Stimulated activated CD4-positive, alpha-beta T cell treated with anti-CD3 and anti-CD28 coated beads, TNF-alpha, amount 100 ng/mL, for 24 hours (primary cell): ENCODE measurements at places on chromosomes 11 and 22.

GRCh38 chr11:2359557-2359956 lies 17.6 kb upstream of the CD81 start:
- no peak for DNase-seq

DNA sequence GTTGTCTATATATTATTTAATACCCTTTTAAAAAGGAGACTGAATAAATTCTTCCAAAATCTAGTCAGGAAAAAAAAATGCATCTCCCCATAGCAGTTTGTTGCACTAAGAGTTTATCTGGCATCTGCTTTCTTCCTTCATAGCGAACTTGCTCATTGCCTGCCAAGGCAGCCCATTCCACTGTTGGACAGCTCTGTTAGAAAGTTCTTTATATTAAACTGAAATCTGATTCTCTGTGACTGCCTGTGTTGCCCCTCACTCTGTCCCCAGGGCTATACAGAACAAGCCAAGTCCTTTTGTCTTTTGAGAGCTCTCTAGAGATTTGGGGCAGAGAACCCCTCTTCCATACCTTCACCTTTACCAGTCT lies 3.3 kb upstream of the CHRDL2 start:
- no peak for DNase-seq

- no peak for DNase-seq
These were observed 222.6 kb upstream of the PITPNB start for GRCh38 chr22:28141614-28142013.

GRCh38 chr11:59756558-59756840 lies 1.3 kb downstream of the STX3 start:
- no peak for DNase-seq

- no peak for DNase-seq
These were observed 115.6 kb downstream of the FANCF start for GRCh38 chr11:22510010-22510409.

DNA sequence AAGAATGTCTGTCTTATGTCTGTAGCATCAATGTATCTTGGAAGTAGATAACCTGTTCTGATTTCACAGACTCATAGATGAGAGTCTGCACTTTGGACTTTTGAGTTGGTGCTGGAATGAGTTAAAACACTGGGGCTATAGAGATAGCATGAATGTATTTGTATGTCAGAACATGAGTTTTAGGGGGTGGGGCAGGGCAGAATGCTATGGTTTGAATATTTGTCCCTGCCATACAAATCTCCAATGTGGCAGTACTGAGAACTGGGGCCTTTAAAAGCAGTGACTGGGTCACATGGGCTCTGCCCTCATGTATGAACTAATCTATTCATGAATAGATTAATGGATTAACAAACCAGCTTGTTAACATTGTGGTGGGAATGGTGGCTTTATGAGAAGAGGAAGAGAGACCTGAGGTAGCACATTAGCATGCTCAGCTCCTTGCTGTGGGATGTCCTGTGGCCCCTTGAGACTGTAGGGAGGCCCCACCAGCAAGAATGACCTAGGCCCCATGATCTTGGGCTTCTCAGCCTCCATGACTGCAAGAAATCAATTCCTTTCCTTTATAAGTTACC lies 15.5 kb upstream of the OR52K1 start:
- no peak for DNase-seq

DNA sequence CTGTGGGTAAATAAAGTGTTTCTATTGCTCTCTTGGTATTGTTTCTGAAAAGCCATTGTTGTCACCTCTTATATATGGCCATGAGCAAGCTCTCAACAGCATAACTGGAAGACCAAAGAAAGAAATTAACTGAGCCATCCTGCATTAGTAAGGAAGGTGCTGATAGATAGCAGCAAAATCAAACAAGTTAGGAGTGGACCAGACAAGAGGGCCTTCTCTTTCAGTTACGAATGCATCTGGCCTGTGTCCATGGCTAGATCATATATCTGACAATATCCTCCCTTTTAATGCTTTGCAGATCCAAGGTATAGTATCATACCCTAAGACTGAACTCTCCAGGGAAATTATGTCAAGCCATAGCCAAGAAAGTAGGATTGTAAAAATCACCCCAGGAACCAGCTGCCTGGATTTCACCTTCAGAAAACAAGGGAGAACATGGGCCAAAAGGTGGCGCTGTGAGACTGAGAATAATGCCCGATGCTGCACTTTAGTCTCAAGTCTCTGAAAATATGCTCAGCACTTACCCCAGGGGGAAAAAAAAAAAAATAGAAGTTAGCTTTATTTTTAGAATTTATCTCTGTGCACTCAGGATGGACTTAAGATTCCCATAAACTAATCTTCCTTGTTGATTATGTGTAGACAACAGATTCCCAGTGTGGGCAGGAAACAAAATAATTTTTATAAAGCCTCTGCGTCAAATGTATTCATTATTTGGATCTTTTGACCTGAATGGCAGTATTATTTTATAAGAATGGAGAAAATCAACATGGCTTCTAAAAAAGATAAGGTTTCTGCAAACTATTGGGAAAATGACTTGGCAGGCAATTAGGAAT lies 415.1 kb downstream of the ETS1 start:
- peak; percentile 86 for DNase-seq

DNA sequence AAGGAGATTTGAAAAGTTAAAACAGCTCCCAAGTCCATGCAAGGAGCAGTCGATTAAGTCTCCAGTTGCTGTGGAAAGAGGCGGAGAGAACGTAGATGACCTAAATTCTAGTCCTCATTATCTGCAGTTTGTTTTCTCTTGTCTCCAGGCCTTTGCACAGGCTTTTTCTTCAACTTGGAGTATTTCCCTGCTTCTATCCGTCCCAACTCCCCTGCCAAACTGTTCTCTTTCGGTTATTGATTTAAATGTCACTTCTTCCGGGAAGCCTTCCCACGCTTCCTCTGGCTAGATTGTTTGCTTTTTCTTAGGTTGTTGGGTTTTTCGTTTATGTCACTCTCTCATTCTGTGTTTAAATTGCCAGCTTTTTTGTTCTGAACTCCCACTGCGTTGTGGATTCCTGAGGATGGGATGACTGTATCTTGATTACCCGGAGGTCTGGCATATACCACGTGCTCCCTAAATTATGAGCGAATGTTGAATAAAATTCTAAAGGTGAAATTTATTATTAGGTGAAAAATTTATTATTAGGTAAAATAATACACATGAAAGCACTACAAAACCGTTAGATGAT lies 463 bp downstream of the TMEM126B start:
- no peak for DNase-seq

DNA sequence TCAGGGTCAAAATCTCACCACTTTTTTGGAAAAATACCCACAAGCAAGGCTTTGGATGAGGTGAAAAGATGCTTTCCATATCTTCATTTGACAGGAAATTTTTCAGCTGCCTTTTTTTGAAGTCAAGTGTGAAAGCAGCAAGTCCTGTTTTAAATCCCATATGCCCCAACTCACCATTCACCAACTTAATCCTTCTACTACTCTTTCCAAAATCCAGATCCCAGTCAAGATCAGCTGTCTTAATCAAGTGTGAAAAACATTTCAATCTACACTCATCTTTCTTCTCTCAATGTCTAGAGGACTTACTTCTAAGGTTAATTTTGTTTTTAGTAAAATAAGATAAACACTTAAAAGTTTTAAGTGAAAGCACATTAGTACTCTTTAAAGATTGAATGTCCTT lies 128.4 kb upstream of the CEP126 start:
- no peak for DNase-seq

- no peak for DNase-seq
These were observed 532.1 kb downstream of the BUD13 start for GRCh38 chr11:116240710-116241109.

DNA sequence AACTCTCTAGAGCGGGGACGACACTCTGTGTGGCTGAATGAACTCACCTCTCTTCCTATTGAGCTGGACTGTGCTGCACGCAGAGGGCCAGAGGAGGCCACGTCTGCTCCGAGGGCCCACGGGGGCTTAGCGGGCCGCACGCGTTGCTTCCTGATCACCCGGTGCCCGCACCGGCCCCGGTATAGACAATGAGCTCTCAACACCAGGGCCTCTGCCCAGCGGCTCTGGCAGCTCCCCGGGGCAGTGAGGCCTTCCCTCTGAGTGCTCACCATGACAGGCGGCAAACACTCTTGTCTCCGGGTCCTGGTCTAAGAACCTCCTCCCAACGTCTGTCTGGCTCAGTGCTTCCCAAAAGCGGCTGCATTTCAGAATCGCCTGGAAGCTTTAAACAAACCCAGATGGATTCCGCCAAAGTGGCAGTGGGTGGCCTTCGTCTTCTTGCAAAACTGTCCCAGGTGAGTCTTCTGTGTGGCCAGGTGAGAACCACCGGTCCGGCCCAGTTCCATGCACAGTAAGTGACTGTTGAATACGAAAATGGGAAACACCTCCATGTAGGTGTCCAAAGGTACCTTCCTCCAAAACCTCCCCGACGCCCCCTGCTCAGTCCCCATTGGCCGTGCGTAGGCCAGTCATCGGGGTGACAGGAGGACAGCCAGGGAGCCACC lies 47.8 kb upstream of the CCND1 start:
- no peak for DNase-seq

DNA sequence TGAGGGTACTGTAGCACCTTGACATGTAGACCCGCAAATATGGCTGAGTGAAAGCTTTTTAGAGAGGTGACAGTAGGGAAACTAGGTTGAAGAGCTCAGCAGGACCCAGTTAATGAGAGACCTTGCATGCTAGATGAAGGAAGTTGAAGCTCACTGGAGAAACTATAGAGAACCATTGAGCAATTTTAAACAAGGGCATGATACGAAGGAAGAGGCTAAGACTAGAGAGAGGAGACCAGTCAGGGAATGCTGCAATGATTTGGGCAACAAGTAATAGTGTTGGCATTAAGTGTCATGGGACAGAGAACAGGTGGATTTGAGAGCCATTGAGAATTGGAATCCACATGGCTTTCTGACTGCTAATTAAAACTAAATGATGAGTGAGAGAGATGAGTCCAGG lies 4.1 kb downstream of the OLFML1 start:
- no peak for DNase-seq

DNA sequence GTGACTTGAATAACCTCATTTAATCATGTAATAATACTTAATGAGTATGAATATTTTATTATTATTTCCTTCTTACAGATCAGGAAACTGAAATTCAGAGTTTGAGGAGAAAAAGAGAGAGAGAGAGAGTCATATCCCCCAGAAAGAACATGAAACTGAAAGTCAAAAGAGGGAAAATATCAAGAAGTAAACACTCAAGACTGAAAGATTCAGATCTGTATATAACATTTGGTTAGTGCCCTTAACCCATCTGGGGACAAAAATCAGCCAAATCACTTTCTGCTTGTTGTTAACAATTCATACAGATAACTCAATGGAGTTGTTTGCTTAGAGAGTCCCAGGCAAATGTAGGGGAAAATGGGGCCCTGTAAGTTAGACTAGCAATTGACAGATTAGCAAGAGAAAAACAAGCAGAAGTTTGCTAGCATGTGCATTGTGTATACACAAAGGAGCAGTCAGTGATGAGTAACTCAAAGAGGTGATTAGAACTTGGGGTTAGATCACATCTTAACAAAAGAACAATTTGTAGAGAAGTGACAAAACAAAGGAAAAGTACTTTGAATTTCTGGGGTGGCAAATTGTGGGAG lies 25.9 kb upstream of the MMP13 start:
- DNase-seq = no peak

DNA sequence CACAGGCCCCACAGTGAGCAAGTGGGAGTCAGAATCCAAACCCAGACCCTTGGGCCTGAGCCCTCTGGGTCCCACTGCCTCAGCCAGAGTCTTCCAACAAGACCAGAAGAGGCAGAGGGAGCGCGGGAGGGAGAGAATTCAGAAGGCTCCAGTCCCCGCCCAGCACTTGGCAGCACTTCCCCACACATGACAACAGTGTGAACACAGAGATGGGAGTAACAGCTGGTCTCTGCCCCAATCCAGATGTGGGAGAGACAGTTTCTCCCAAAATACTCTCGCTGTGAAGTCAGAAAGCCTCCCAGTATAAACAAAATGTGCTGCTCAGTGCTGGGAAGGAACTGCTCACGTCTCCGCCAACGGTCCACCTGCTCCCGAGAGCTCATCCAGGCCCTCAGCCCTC lies 219.9 kb downstream of the MN1 start:
- no peak for DNase-seq

GRCh38 chr11:125165111-125165842 lies 726 bp downstream of the PKNOX2 start:
- no peak for DNase-seq

- no peak for DNase-seq
These were observed 44.2 kb downstream of the ARFGAP2 start for GRCh38 chr11:47132490-47132889.

- DNase-seq = no peak
These were observed 24.8 kb downstream of the FAM118A start for GRCh38 chr22:45334528-45334927.

- no peak for DNase-seq
These were observed 47.8 kb downstream of the PPP2R1B start for GRCh38 chr11:111718436-111718835.

DNA sequence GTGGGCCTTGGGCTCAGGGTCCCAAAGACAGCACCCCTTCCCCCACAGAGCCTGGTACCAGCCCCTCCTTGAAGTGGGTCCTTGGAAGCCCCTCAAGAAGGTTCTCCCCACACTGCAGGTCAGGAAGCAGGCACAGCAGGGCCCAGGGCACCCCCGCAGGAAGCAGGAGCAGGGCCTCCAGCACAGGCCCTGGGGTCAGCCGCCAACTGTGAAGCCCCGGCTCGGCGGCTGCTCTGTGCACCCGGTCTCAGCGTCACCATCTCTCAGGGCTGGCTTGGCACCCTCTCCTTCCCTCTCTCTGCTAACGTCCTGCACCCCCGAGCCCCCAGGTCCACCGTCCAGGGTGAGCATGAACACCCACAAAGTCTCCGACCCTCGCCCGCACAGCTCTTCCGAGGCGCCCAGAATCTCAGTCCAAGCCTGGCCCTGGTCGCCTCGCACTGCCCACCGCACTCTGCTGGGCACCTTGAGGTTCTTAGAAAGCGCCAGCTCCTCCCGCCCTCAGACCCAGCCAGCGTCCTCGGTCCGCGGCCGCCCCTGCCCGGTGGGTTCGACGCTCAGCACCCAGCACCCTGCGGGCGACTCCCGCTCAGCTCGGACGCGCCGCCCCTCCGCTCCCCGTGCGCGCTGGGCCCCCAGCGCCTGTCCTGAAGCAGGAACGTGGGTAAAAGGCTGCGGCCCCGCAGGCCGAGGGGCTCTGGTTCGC lies 1.4 kb upstream of the SIGIRR start:
- no peak for DNase-seq

DNA sequence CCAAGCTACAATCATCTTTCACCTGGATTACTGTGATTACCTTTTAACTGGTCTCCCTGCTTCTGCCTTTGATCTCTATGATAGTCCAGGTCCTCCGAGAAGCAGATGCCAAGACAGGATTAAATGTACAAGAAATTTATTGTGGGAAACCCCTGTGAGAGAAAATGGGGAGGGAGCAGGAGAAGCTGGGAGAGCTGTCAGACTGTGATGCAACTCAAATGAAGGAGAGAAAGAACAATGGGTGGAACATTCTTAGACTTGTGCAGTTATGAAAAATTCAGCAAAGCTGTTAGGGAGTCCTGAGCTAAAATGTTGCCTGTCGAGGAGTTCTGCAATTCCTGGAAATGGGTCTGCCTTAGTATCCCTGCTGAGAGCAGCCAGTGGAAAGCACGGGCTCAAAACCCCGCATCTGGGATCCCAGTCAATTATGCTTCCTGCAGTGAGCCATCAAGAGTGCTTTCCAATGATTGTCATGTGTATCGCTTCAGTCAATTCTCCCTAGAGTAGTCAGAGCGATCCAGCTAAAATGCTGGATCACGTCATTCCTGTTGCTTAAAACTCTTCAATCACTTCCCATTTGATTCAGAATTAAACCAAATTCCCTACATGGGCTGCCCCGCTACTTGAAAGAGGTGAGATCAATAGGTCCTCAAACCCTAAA lies 16.5 kb upstream of the CSTF3 start:
- no peak for DNase-seq
